Stimulated activated CD8-positive, alpha-beta memory T cell treated with anti-CD3 and anti-CD28 coated beads, Interleukin-4, amount 100 ng/mL, for 48 hours (primary cell): ENCODE measurements at places on chromosomes 16 and 17.

GRCh38 chr16:55453909-55454308, 25.1 kb upstream of the MMP2 start:
- no peak for DNase-seq

- DNase-seq: no peak
Measured at GRCh38 chr17:8838551-8839095, 28.9 kb downstream of the PIK3R6 start.

DNA sequence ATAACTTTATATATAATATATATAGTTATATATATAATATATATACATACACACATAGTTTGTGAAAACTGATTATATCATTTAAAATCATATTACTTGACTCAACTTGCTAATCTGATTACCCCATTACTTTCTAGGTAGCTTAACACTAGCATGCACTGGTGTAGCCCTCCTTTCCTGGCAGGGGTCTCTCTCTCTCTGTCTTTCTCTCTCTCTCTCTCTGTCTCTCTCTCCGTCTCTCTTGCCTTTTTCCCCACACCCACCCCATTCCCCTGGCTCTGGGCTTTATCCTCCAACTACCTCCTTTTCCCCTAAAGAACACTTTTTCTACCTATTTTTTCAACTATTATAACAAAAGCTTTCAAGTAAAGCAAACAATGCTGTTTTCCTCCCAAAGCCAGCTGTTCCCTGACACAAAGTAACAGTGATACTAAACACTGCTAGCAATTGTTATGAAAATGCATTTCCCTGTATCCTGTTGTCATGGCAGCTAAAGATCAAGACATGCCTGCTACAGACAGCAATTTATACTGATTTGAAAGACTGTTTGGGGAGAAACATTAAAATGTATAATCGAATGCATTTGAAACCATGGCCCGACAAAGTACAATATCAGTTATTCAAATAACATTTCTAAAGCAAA, 89.4 kb downstream of the CHD9NB start:
- no peak for DNase-seq

- DNase-seq: no peak
Measured at GRCh38 chr17:46178550-46179214, 14.5 kb downstream of the KANSL1 start.

DNA sequence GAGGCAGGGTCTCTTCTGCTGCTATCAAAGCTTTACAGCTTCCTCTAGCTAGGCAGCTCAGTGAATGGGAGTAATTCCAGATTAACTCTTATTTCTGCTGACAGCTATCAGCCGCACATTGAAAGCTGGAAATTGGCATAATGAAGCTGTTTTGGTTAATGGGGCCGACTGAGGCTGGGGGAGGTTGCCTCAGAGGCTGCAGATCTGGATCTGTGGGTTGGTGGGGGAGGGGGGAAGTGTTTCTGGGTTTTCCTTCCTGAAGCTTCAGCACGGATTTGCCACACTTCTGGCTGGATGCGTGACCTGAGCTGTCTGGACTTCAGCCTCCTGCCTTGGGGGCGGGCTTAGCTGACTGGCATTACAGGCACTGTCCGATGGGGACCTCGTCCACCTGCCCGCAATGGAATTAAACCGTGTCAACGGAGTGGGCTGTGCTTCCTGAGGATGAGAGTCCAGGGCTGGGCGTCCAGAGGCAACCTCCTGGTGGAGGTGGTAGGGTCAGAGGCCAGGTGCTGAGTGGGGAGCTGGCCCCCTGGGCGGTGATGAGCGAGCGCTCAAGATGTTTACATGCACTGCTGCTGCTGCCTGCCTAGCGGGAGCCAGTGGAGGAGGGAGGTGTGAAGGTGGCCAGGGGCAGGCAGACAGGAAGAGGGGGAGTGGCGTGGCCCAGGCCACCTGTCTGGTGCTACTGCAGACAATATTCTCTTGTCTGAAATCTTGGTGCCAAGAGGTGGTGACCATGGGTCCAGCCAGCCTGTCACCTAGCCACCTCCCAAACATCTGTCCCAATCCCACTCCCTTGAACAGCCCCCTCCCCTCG, 6.7 kb upstream of the ABCC3 start:
- no peak for DNase-seq
